ENCODE measurements at places on chromosomes 6 and 20.

GRCh38 chr6:139349464-139350020 is 24.9 kb downstream of the CITED2 start:
- no peak for DNase-seq

GRCh38 chr6:10529231-10529801 is 8.2 kb downstream of the GCNT2 start:
- DNase-seq, result no peak

DNA sequence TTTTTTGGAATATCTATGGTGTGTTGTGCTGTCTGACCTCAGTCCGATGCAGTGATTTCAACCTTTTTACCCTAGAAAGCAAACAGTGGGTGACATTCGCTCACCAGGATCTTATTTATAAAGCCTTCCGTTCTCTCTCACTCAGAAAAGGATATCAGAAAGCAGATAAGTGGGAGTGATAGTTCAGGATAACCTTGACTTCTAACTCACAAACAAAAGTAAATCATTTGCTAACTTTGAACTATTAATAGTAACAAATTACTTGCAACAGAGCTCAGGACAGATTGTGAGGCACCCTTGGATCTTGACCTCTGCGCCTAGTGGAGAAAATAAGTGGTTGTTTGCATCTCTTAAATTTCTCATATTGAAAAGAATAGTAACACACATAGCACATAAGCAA is 637.1 kb upstream of the CITED2 start:
- DNase-seq, result no peak

DNA sequence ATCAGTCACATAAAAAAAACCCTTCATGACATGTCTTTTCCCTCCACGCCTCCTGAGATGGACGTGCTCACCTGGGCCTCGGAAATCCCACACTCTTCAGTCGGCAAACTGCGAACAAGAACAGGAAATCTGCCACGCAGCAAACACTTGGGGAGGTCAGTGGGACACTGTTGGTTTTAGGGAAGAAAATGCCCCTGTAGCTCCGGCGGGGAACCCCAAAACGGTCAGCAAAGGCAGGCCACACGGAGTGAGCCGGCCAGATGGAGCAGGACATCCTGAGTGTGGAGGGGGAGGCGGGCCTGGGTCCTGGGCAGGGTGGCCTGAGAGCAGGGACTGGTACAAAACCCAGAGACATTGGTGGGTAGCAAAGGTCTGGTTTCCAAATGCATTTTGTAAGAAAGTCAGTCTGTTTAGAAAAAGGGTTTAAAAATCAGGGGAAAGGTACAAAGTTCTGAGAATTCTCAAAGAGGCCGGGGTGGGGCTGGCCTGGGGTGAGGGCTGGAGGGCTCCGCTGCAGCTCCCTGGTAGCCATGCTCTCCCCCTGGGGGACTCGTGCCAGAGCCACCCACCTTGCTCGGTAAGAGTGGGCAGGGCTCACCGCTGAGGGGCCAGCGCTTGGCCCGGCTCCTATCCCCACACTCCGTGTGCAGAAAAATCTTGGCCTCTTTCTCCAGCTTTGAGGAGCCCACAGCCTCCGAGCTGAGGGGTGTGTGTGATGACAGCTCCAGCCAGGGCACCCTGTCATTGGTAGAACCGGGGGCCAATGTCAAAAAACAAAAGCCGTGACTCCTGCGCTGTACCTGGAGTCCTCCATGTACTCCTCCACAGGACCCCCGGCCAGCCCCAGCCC is 5.2 kb downstream of the SLC2A4RG start:
- no peak for DNase-seq

- no peak for DNase-seq
Observed at GRCh38 chr6:85078058-85078457, 313.7 kb upstream of the TBX18 start.

DNA sequence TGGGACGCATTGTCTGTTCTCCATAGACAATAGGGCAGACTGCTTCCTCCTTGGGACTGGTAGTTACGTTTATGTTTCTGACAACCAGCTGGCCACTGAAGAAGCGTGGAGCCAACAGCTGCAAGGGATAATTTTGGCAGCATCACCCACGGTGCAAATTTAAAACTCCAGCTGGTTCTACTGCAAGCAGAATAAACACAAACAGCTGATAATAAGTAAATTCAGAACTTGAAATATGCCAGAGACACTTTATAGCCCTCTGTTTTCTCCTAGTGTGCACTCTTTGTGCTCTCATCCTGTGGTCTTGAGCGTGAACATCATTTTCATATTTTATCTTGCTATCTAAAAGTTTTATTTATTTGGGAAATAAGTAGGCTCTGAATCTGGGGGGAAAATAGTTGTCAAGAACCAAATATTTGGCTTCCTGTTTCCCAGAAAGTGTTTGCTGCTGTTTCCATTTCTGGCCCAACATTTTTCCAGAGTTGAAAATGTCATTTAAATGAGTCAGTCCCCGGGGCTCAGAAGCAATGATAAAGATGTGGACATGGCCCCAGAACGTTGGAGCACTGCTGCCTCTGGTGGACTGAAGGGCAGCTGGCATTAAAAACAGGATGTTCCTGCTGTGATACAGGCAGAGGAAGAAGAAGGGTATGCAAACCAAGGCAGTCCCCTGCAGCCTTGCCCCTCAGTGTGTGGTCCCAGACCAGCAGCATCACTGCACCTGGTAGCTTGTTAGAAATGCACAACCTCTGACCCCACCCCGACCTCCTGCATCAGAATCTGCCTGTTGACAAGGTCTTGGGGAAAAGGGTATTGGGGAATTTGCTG is 12.5 kb upstream of the THBD start:
- no peak for DNase-seq

- no peak for DNase-seq
Observed at GRCh38 chr6:36195471-36196112, 952 bp upstream of the BRPF3 start.

- no peak for DNase-seq
Observed at GRCh38 chr6:48757661-48758060, 646.7 kb upstream of the PTCHD4 start.

- DNase-seq, result no peak
Observed at GRCh38 chr6:109298605-109299264, 83.5 kb downstream of the CD164 start.

DNA sequence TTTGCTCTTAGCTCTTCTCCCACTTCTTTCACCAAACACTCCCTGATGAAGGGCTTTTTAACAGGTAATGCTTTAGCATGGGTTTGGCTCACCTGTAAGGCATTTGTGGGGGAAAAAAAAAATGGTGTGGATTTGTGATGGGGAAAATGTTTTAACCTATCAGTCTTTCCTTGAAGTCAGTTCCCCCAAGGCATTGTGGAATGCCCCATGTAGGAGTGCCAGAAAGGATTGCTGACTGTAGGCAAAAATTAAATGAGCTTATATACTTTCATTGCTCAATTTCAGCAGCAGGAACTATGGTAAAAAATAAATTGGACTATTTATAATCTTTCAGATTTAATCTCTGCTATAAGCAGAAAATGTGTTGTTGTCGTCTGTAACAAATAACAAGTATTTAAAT is 10.6 kb upstream of the SASH1 start:
- DNase-seq, result no peak

DNA sequence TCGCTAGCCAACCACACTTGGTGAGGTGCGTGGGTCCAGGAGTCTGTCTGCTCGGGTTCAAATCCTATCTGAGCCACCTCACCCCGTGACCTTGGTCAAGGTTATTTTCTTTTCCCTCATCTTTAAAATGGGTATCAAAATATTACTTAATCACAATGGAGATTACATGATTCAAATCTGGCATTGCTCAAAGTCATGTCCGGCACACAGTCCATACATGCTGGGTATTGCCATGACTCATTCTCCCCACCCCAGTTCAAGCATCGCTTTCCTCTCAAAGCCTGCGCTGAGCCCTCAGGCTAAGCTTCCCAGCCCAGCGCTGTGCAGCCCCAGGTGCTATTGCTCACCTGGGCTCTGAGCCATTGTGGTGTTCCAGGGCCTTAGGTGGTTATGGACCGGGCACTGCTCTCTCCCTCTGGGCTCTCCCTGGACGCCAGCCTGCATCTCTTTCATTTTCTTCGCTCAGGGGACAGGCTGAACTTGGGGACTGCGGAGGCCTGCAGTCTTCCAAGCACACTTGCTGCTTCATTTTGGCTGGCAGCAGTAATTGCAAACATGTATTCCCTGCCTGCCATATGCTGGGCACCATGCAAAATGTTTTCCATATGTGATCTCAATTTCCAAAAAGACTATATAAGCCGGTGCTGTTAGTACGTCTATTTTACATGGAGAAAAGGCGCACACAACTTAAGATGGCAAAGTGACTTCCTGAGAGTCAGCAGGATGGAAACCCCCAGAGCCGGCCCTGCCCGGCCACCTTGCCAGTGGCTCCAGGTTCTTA is 27.3 kb downstream of the WRNIP1 start:
- no peak for DNase-seq

DNA sequence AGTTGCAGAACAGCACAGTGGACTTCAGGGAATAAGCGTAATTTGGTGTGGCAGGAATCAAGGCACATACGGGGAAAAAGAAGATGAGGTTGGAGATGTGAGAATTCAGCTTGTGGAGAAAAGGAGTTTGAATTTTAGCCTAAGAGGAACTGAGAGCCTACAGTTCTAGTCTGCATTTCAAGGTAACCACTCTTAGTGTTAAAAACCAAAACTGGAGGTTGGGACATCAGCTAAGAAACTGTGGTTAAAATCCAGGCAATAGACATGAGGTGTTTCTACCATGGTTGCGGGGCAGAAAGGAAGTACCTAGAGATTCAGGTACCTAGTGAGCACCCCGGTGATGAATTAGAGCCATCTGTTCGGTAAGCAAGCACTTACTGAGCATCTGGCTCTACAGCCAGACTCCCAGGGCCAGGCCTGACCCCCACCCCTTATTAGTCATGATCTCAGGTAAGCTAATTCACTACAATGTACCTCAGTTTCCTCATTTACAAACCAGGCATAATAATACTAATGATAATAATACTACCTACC is 44.4 kb downstream of the FAXC start:
- DNase-seq, result no peak

GRCh38 chr20:58512808-58513552 is 2.2 kb downstream of the APCDD1L start:
- DNase-seq, result no peak

DNA sequence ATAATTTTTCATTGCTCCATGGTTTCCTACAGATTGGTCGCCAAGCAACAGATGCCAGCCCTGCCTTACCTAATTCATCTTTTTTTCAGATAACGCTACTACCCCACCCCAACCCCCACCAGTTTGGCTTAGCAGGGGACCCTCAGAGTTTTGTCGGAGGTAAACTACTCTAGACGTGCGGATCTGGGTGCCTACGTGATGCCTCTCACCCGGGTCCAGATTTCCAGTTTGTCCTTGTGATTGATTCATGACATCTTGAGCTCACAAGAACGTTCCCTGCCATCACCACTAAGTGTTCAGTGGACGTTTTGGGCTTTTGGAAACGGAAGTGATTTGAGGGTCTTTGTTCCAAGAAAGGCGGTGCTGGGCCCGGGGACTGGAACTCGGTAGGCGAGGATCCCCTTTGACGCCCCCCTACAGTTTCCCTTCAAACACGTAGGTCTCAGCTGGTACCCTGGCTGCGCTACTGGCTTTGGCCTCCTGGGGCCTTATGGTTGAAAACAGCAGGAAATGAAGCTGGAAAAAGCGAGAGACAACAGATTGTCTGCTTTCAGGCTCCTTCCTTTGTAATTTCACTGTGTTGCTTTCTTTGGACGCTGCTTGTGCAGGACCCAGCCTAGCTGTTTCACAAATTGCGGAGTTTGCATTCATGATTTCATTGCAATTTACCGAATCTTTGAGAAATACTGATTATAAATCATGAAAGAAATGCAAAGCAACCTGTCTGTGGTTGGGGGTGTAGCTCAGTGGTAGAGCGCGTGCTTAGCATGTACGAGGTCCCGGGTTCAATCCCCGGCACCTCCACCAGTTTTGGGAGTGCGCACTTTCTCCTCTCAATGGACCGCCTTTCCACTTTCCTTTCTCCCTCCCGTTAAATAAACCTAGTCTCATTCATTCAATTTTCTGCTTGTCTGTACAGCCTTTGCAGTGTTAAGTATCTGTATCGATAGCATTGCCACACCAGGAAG is 81.0 kb downstream of the GPX5 start:
- DNase-seq, result no peak
